Occipital lobe (tissue), 3 donors: ENCODE measurements at places on chromosomes 13 and 19.

GRCh38 chr13:108020027-108020426, 195.3 kb downstream of the LIG4 start:
- DNase-seq = no peak

- DNase-seq = no peak
These were observed 2.3 kb downstream of the NOVA2 start for GRCh38 chr19:45971260-45971902.

DNA sequence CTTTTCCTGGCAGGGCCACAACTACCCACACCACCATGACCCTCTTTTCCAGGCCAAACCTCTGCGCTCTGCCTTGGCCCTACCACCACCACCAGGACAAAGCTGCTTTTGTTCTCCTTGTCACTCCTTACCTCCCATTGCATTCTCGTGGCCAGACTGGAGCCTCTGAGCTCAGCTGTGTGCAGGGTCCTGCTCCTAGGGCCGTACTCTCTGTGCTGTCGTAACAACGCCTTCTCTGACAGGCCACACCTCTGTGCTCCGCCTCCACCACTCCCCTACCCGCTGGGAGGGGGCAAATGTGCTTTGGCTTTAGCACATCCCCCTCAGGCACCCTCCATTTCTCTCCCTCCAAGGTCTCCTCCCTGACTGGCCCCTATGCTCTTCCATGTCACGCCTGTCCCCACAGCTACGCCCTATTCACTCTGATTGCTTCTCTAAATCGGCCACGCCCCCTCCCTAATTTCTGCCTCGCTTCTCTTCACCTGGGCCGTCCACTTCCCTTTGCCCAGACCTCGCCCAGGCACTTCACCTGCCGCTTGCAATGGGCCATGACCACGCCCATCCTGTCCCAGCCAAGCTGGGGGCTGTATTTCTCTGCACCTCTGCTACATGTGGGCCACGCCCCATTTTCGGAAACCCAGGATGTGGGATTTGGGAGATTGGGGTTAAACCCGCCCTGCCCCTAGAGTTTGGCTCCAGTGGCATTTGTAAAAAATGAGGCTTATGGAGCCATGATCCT, 472.3 kb downstream of the KLF12 start:
- no peak for DNase-seq

DNA sequence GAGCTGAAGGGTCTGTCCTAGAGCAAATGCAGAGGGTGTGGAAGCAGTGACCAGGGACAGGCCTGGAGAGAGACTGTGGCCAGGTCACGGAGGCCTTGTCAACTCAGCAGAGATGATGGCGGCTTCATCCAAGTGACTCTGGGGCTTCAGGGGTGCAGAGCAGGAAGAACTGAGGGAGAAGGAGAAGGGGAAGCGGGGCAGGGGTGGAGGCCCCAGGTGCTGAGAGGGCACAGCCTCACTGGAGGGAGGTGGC, 299.1 kb downstream of the ZNF536 start:
- no peak for DNase-seq

GRCh38 chr13:66943530-66943929, 286.6 kb downstream of the PCDH9 start:
- DNase-seq = no peak

GRCh38 chr13:44101347-44102083, 221.8 kb downstream of the LACC1 start:
- no peak for DNase-seq

- no peak for DNase-seq
These were observed 363.8 kb upstream of the PCDH20 start for GRCh38 chr13:61779456-61779855.

- DNase-seq = no peak
These were observed 17.2 kb upstream of the JUND start for GRCh38 chr19:18298601-18299000.

DNA sequence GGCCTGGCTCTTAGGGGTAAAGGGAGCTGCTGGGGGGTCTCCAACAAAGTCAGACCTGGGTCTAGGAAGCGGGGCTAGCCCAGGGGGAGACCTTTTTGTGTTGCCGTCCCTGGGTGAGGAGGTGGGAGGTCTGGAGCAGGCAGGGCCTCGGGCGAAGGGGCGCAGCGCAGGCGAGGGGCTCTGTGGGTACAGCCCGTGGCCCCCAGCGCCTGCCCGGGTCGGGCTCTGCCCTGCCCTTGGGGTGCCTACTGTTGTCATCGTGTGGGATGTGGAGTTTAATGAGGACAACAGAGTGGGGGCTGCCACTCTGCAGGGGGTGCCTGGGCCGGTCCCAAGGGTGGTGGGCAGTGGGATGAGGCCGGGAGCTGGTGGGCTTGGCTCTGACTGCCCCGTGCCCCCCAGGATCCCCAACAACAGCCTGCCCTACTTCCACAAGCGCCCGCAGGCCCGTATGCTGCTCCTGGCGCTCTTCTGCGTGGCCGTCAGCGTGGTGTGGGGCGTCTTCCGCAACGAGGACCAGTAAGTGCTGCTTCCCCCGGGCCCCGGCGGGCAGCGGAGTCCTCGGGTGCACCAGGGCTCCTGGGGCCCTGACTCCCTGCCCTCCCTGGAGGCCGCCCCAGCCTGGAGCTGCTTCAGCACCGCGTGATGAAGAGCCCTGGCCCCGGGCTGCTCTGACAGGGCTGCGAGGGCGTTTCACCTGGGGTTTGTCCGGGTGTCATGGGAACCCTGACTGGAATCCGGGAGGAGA, 12.2 kb downstream of the SPPL2B start:
- no peak for DNase-seq

DNA sequence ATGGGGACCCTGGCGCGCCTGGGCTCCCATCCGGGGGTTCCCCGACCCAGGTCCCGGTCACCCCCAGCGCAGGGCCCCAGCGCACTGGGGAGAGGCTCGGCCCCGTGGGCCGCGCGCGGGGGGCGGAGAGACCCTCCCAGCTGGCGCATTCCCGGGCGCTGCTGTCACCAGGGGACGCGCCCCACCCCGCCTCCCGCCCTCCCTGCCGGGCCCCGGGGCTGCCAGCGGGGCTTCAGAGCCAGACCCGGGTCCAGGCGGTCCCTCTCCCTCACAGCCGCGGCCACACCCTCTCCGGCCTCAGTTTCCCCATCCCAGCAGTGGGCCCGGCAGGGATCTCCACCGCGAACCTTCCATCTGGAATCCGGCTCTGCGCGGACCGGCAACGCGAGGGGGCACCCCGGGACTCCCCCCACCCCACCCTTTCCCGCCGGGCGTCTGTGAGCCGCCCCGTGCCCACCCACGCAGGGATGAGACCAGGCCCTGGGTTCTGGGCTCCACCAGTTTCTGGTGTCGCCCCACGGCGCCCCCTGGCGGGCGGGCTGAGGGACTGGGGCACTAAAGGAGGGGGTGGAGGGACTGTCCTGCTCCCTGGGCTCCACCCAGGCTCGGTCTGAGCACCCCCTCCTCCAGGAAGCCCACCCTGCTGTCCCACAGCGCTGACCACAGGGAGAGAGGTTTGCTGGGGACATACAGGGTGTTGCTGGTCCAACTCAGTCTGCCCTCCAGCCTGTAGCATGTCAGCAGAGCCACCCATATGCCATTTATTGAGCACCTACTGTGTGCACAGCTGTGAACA, 878 bp upstream of the ADAMTSL5 start:
- DNase-seq = no peak

GRCh38 chr19:57887195-57887941, 1.5 kb downstream of the ZNF814 start:
- DNase-seq = no peak

GRCh38 chr19:51627491-51628138, 2.6 kb downstream of the SIGLEC5 start:
- no peak for DNase-seq

- no peak for DNase-seq
These were observed 173.6 kb downstream of the NDFIP2 start for GRCh38 chr13:79654520-79654919.

GRCh38 chr19:14088634-14089411, 1.7 kb downstream of the SAMD1 start:
- DNase-seq = no peak

DNA sequence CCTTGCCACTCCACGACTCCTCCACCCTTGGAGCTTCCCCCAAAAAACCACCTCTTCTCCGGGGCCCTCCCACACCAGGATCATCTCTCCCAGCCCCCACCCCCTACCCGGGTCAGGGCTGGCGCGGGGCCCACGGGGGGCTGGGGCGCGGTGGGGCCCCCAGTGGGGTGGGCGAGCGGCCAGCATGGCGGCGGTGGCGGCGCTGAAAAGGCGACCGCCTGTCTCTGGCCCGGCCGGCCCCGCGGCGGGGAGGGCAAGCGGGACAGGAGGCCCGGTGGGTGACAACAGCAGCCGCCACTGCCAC, 850 bp downstream of the DYRK1B start:
- DNase-seq = no peak

DNA sequence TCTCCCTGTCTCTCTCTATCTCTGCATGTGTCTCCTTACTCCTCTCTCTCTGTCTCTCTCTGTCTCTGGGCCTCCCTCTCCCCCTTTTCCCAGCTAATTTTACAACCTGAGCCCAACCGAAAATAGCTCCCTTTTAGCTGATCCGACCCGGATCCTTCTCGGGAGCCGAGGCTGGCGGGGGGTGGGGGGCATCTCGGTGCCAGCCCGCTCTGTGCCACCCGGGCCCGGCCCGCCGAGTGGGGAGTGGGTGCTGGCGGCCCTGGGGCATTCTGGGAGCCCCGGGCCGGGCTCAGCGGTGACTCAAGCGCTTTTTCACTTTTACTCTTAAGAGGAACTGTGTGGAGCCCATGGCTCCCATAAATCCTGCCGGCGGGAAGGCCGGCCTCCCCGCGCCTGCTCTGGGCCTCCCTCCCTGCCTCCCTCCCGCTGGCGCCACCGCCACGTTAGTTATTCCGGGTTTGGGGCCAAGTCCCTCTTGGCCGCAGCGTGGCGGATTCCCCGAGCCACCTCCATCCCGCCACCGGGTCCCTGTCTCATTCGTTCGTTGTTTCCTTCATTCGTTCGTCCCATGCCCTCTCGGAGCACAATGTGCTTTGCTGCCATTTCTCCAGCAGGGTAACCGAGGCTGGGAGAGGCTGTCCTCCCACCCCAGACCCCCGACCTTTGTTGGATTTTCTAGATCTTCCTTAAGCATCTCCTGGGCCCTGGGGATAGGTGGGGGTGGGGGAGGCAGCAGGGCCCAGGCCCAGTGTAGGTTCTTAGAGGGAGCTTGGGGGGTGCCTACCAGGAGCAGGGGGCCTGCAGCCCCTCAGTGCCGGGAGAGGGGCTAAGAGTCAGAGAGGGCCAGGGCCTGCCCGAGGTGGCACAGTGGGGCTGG, 3.2 kb downstream of the NFIC start:
- DNase-seq = no peak

GRCh38 chr19:3603121-3603811, 3.4 kb downstream of the TBXA2R start:
- no peak for DNase-seq

DNA sequence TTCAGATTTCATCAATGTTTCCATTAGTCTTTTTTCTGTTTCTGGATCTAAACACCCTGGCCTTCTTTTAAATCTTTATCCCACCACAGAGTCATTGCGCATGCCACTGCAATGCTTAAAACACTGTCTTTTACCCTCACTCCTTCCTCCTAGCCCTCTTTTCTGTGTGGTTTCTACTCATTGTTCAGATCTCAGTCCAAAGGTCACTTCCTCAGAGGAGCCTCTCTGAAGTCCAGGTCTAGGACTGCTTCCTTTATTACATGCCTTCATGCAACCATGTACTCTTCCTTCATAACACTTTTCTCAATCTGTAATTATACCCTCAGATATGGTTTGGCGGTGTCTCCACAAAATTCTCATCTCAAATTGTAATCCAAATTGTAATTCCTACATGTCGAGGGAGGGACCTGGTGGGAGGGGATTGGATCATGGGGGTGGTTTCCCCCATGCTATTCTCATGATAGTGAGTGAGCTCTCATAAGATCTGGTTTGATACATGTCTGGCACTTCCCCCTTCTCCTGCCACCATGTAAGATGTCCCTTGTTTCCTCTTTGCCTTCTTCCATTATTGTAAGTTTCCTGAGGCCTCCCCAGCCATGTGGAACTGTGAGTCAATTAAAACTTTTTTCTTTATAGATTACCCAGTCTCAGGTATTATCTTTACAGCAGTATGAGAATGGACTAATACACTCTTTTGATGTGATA, 808.9 kb downstream of the DIAPH3 start:
- DNase-seq = no peak

- DNase-seq = no peak
These were observed 223.9 kb downstream of the LHFPL6 start for GRCh38 chr13:39379118-39379517.

DNA sequence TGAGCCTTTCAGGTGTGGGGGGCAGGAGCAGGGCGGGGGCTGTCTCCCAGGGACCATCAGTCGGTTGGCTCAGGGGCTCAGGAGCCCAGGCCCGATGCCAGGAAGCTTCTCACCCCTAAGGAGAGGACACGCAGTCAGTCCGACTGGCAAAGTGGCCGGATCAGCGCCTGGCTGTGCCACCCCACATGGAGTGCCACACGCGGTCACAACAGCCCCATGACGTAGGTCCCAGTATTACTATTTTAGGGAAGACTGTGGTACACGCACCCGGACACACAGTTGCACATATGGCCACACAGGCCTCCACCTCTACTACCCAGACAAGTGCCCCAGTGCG, 29.3 kb upstream of the GRTP1 start:
- DNase-seq = no peak

DNA sequence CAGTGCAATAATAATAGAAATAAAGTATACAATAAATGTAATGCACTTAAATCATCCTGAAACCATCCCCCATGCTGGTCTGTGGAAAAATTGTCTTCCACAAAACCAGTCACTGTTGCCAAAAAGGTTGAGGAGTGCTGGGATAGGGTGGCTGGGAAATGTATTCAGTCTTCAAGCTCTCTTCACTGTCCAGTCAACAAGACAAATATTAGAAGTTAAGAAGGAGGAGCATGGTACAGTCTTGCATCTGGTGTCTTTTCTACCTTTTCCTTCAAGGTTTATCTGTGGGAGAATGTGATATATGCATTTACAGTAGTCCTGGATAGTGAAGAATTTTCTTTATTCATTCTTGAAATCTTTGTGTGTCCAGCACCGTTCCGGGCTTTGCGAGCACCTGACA, 203.4 kb downstream of the GPC5 start:
- DNase-seq = no peak

DNA sequence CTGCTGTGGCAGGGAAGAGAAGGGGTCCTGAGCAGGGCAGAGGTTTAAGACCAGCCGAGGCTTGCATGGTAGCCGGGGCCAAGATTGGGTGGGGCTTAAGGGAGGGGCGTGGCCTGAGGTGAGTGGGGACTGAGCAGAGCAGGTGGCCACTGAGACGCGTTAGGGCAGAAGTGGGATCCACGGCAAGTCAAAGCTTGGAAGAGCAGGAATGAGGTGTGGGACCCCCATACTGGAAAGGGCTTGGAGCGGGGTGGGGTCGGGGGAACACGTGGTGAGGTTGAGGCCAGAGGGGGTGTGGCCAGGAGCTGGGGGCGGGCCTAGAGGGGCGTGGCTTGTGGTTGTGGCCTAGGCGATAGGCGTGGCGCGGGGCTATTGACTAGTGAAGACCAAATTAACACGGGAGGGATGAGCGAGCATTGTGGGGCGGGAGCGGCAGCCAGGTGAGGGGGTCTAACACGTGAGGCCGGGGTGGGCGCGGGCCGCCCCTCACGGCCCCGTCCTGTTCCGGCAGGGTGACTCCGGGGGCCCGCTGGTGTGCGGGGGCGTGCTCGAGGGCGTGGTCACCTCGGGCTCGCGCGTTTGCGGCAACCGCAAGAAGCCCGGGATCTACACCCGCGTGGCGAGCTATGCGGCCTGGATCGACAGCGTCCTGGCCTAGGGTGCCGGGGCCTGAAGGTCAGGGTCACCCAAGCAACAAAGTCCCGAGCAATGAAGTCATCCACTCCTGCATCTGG, 3.3 kb downstream of the CFD start:
- DNase-seq = no peak
